ENCODE measurements at places on chromosomes 1 and 21.

- DNase-seq = no peak
These were observed 70.5 kb downstream of the TTLL7 start for GRCh38 chr1:83928396-83928795.

DNA sequence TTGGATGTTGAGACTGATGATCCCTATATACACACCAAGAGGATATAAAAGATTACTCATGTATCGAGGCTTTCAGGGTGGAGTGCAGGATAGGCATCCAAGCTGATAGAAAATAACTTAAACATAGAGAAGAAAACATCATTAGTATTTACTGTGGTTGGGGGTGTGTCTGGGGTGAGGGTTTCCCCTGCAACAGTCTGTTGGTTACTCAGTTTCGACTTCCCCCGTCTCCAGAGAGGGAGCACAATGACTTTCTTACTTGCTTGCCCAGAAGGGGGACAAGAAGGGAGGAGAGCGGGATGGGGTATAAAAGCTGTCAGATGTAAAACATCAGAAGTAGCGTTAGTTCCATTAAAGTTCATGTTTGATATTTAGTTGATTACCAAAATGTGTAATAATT, 717.4 kb upstream of the ZP4 start:
- DNase-seq = no peak

GRCh38 chr1:112297536-112297935, 98.5 kb upstream of the CTTNBP2NL start:
- no peak for DNase-seq

GRCh38 chr1:89942825-89943658, 51.9 kb upstream of the ZNF326 start:
- peak; percentile 67 for DNase-seq

- peak; percentile 23 for DNase-seq
These were observed 3.0 kb upstream of the CEP350 start for GRCh38 chr1:179951383-179952144.

DNA sequence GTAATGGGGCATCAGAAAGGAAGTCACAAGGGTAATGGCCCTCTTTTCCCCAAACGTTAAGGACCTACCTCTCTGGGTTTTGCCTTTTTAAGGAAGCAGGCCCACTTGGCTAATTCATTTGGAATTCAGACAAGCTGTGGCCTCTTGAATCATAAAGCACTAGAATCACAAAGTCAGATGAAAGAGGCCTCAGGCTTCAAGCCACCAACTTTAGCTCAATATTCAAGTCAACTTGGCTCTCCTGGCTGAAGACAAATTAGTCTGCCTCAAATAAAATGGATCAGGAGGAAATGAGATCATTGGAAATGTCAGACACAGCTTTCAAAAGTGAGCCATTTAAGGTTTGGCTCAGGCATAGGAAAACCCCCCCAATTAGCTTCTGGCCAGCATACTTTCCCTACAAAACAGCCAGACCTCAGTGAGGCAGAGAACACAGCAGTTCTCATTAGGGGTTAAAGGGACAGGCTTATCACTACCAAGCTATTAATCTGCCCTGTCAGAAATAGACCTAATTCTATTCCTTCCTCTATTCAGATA, 34.3 kb downstream of the SLC35D1 start:
- no peak for DNase-seq

GRCh38 chr21:45640888-45641479, 2.5 kb upstream of the PCBP3 start:
- DNase-seq = no peak

- DNase-seq = no peak
These were observed 317.5 kb downstream of the ASTN1 start for GRCh38 chr1:176847052-176847451.

- DNase-seq = no peak
These were observed 716 bp downstream of the CTBS start for GRCh38 chr1:84573481-84573966.

DNA sequence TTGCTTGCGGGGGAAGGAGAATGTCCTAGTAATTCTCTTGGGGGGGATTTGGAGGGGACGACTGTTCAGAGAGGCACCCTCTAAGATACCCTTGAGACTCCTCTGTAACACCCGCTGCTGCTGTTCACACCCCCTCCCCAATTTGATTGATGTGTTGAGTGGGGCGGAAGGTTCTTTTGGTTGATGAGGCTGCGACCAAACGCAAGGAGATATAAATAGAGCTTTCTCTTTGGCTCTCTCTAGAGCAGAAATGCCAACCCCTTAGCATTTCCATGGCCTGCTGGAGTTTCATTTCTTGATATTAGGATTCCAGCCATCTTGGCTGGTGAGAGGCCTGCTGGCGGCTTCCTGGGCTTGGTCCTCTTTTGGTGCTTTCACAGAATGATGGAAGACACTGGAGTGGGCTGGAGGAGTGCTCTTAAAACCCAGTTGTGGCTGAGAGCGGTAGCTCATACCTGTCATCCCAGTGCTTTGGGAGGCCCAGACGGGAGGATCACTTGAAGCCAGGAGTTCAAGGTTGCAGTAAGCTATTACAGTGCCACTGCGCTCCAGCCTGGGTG, 2.0 kb downstream of the PIK3CD start:
- no peak for DNase-seq

DNA sequence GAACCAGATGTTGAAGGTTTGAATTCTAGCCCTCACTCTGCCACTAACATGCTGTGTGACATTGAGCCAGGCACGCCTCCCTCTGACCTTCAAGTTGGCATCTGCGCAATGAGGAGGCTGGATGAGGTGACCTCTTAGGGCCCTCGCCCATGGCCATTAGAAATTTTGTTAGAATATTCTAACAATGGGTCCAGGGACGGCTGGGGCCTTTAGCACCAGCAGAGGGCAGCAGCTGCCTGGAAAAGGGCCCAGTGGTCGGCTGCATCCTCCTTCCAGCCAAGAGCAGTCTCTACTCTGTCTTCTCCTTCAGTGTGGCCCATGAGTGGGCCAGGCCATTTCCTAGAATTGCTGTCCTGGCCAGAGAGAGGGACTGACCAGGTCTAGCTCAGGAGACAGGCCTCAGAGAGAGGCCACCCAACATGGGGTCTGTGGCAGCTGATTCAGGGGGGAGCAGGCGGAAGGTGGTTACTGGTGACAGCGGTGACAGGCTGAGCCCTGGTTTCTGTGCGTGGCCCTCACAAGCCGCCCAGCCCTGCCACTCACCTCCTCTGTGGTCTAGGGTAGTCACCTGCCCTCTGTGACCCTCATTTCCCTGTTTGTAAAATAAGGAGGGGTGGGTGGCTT, 101.3 kb upstream of the ACTL8 start:
- DNase-seq = peak; percentile 25

DNA sequence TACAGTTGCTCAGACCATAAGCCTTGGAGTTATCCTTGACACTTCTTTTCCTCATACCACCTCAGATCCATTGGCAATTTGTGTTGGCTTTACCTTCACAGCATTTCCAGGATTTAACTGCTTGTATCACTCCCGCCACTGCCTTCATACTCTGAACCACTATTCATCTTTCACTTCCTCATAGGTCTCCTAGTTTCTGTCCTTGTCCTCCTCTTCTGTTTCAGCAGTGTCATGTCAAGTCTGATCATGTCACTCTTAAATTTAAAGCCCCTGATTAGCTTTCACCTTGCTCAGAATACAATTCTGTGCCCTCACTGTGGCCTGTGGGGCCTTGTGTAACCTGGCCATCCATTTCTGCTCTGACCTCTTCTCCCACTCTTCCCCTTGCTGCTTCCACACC, 34.7 kb upstream of the C1orf115 start:
- no peak for DNase-seq

DNA sequence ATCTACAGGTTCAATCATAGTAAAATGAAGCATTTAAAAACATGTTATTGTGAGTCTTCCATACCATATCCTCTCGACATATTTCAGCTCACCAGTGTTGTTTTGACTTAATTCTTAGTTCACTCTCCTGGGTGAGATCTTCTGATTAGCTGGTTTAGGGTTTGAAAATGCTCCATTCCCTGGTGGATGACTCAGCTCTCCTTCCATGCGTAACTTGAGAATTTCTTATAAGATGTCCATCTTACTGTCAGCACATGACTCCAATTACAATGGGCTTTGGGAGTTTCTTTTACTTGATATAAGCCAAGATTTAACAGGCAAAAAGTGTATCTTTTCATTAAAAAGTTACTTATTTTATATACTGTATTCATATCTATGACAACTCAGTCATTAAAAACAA, 476.5 kb downstream of the BRINP3 start:
- DNase-seq = no peak

- no peak for DNase-seq
These were observed 29.8 kb downstream of the SLC30A1 start for GRCh38 chr1:211549092-211549711.

GRCh38 chr1:1302006-1302430, 5.7 kb downstream of the ACAP3 start:
- DNase-seq = no peak

GRCh38 chr1:155880950-155881349, 21.6 kb downstream of the SYT11 start:
- DNase-seq = no peak

DNA sequence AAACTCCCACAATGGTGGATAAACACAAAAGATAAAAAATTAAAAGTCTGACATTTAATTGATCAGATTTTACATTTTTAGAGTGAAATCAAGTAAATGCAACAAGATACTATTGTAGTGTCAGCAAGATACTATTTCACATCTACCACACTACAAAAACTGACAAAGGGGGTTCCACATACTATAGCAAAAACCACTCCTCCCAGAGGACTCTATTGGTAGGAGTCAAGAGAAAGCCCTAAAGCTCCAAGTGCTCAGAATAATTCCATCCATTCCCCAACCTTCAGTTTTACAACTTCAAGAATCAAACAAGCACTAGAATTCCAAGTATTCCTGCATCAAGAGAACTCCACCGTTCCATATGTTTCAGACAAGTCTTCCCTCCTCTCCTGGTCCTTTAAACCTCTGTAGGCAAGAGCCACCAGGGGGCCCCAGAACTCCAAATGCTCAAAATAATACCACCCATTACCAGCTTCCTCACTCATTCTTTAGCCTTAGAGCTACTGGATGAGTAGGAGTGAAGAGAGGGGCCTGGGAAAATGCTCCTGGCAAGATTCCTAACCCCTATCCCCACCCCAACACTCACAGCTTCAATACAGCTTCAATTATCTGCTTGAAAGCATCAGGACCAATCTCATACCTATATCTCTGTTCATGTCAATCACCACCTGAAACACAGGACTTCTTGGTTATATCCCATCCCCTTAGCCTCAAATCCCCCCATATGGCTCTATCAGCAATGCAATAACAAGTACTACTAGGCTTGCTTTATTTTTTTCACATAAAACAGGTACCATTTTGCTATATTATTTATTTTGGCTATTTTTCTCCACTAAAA, 9.9 kb downstream of the TOR1AIP2 start:
- peak; percentile 46 for DNase-seq

DNA sequence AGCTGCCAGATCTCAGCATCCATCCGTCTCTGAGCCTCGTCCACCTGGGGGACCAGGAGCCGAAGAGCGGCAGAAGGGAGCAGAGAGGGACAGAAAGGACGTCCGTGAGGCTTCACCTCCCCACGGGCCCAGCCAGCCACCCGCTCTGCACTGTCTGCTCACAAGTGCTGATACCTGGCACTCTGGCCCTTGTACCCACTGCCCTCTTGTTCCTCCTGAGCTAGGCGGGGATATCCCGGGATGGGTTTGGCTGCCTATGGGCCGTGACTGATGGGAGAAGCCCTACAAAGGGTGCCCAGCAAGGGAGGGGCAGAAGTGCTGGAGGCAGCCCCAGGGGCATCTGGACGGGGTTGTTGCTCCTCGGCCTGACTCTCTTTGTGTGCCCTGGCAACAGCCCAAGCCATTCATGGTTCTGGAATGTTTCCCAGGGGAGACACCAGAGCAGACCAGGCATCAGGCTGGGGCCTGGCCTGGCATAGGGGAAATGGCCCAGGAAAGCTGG, 57.6 kb downstream of the LDLRAD2 start:
- no peak for DNase-seq

- no peak for DNase-seq
These were observed 62.4 kb upstream of the NGF start for GRCh38 chr1:115400426-115400825.

DNA sequence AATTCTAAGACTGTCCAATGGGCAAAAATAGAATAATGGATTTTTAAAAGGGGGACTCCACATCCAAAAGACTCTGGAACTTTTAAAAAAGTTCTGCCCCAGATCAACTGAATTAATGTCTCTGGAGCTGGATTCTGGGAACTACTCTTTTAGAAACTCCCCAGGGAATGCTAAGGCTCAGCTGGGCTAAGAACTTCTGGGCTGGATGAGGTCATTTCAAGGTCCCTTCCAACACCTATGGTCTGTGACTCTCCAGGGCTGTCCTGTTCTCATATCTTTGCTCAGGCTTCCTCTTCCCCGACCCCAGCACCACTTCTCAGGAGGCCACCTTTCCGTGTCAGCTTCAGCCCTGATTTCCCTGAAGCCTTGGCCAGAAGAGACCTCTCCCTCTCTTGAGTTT, 13.5 kb upstream of the PLA2G2C start:
- no peak for DNase-seq

DNA sequence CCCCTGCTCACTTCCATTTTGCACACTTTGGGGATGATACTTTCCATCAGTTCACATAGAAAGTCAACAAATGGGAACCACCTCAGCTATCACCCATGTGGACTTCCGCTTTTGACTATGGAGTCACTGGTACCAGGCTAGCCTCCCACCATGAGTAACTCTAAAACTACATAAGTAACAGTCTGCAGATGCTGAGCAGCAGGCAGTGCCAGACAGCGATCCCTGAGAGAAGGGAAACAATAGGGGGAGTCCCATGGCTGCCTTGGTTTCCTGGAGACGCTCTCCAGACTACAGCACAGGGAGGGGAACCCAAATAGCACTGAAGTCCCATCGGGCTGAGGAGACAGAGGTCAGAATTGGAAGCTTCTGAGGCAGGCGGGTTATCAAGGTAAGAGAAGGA, 2.8 kb upstream of the TFF2 start:
- DNase-seq = no peak

DNA sequence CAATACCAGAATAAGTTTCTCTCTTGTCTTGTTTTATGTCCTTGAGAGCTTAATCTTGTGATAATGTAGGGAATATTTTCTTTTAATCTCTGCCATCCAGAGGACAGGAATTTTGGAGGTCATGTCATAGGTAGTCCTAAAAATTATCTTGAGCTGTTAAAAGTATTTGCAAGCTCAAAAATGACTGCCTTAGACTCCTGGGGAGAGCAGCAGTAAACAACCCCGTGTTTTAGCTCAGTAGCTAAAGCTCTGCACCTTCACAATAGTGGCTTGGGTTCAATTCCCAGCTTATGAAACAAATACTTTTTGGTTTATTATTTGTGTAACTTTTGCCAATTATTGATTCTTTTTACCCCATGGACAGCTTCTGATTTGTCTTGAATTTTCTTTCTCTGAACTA, 99.4 kb upstream of the OLFM3 start:
- DNase-seq = no peak

GRCh38 chr21:40271164-40271563, 403.9 kb downstream of the PCP4 start:
- DNase-seq = no peak

GRCh38 chr1:94285031-94285654, 47.8 kb upstream of the ARHGAP29 start:
- no peak for DNase-seq

GRCh38 chr1:27336756-27337155, 5.1 kb upstream of the SYTL1 start:
- no peak for DNase-seq

Data from HL-60 (cell line).